Stimulated activated CD4-positive, alpha-beta T cell treated with anti-CD3 and anti-CD28 coated beads, Interleukin-1b, Interleukin-23, amount 100 ng/mL, for 1 hour (primary cell): ENCODE measurements at places on chromosomes 2 and 18.

DNA sequence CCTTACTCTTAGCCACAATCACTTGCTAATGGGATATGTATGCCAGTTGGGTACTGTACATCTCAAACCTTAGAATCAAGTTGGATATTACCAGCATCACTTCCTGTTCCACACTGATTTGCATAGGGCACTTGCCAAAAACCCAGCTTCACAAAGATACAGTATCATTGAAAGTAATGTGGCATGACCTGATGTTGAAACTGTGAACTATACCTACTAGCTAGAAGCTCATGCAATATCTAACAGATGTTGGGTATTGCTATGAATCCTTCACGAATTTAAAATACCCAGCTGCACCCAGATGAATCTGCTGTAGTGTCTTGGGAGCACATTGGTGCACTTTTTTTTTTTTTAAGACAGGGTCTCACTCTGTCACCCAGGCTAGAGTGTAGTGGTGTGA is 6.5 kb upstream of the STAMBP start:
- no peak for DNase-seq

GRCh38 chr2:106137731-106138521 is 56.2 kb downstream of the UXS1 start:
- DNase-seq = no peak

DNA sequence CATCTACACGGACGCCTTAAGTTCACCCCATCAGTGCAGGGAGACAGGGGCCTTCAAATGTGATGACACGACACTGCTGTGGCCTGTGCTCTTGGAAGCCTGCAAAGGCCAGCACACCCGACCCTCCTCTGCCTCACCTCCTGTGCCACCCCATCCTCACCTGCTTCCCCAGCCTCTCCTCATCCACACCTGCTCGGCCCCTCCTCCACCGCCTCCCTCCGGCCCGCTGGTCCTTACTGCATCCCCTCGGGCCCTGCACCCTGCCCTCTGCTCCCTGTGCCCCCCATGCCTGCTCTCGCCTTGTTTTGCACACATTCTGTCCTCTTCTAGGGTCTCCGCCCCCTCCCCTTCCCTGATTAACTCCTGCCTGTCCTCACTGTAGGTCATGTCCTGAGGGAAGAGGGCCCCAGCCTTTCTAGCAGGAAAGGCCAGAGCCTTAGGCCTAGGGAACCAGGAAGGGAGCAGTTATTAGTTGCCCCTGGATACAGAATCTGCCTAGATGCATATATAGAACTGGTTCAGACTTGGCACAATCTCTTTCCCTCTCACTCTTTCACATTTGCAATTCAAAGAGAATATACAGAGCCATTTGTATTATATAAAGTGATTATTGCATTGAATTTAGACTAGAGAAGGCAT is 39.4 kb downstream of the TRAPPC12 start:
- DNase-seq = no peak

DNA sequence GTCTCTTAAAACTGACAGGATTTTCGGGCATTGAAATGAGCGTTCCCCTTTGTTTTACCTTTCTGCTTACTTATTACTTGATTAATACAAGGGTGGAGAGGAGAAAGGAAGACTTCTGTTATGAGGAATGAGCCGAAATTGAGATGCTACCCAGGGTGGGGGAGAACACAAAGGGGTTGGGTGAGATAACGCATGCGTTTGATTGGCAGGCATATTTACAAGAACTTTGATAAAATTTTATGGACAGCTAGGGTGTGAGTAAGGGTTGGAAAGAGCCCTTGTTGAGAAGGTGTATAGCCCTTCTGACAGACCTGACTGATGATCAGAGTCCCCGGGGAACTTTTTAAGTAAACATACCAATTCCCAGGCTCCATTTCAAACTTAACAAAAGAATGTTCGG is 1.8 kb downstream of the RNF138 start:
- DNase-seq = no peak

DNA sequence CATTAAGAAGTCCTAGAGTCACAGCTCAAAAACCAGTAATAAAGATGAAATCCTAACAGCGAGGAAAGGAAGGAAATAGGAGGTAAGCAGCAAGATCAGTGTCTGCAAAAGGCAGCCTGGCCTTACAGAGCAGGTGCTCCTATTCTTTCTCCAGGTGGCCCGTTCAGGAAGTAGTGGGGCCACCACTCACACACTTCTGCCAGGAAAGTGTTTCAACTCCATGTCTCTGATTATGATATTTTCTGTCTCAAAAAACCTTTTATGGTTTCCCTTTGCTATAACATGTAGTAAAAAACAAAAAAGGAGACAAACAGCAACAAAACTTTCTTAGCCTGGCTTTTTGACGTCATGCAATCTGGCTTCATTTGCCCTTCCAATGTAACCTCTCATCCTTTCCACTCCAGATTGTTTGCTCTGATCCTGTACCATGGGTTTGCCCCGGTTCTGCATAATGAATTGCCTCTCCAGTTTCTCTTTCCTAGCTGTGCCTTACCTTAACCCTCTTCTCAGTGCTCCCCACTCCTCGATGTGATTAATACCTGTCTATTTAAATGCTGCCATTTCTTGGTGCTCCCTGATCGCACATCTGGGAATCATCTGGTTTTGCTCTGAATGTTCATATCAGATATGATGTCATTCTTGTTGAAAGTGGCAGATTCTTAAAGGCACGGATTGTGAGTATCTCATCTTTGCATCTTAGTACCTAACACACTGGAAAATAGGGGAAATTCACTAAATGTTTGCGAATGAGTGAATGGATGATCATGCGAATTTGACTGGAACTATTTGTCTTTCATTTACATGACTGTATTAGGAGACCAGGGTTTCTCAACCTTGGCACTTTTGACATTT is 50.6 kb upstream of the PTPRM start:
- DNase-seq = no peak

DNA sequence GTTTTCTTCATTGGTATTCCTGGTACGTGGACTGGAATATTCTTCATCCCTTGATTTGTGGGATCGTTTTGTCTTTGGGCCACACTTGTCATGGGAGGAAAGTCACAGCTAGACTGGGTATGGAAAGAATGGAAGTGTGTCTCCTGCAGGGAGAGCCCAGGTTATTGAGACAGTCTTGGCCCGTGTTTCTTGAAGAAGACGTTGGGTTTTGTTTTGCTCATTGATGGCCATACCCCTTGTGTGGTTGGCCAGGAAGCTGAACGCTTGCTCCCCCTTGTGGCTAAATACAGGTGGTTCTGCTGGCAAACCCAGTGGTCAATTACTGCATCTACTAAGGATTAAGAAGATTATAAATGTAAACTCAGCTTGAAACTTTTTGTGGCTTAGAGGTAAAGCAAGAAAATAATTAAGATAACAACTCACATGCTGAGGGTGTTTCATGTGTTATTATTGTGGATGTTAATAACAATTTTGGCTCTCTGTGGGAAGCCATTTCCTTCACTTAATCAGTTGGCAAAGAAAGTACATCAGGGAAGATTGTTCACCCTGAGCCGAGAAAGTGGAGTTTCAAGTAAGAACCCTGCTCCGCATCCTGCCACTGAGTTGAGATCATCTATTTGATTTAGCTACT is 91.8 kb downstream of the NEDD4L start:
- DNase-seq = peak; percentile 2

DNA sequence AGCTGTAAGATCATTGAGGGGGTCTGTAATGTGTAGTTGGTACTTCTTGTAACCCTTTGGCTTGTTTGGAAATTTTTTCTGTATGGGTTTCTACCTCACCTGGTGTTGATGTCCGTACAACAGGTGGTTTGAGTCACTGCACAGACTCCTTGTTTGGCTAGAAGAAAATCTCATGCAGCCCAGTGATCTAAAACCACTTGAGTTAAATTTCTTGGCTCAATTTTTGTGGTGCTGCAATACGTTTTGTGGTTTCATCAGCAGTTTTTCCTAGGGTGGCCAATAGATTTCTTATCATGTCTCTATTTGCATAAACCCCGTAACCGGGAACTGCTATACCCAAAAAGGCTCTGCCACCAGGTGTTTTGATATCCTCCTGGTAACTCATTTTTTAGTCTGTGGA is 43.4 kb downstream of the CERS6 start:
- no peak for DNase-seq
